ENCODE measurements at places on chromosomes 2 and 18. TPM values are rescaled to one million over a fixed set of nuclear protein-coding genes. Genes with fewer than 3 reads are reported as not detected.

LRRTM1 gene
- not detected for total RNA-seq

TCF23 gene
- total RNA-seq: not detected

FARP2 gene
- total RNA-seq: 51.6 TPM

WDPCP gene
- total RNA-seq: 5.2 TPM

DNA sequence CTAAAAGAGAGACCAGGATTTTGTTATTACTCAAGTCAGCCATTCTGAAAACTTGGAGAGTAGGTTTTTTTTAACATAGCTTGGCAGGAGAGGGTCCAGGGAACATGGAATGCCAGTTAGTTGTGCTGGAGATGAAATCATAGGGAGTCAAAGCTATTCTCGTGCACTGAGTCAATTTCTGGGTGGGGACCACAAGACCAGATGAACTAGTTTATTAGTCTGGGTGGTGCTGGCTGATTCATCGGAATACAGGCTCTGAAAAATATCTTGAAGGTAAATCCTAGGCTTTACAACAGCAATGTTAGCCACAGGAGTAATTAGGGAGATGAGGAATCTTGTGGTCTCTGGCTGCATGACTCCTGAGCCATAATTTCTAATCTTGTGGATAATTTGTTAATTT, 921.4 kb downstream of the TRIB2 start:
- peak; percentile 34 for DNase-seq

ZDBF2 gene
- 10.1 TPM for total RNA-seq

GRCh38 chr2:102111823-102112222, 30.7 kb upstream of the IL1R1 start:
- peak; percentile 74 for DNase-seq

PLGLB2 gene
- total RNA-seq: 1.3 TPM

ASXL3 gene
- 0.05 TPM for total RNA-seq

- no peak for DNase-seq
Observed at GRCh38 chr2:202054679-202055078, 18.4 kb upstream of the KIAA2012 start.

GRCh38 chr2:24365051-24365450, 4.7 kb upstream of the ITSN2 start:
- peak; percentile 82 for DNase-seq

GRCh38 chr18:62436636-62437234, 86.1 kb upstream of the ZCCHC2 start:
- DNase-seq: no peak

GRCh38 chr2:12282780-12283695, 433.7 kb upstream of the TRIB2 start:
- no peak for DNase-seq

DNA sequence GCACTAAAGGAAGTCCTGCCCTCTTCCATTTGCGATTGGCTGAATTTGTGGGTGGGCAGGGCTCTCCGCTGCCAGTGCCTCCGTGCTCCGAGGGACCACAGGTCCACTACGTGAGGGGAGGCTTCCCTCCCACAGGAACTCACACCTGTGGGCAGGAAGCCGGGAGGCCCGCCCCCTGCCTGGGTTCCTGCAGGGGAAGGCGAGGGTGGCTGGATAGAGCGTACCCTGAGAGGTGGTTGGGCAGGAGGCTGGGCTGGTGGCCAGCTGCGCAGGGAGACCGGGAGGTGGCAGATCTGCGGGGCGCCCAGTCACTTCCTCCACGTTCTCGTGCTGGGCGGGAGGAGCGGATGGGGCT, 47.0 kb upstream of the PTH2R start:
- no peak for DNase-seq

- peak; percentile 47 for DNase-seq
Observed at GRCh38 chr2:144382849-144383248, 137.1 kb downstream of the ZEB2 start.

DNA sequence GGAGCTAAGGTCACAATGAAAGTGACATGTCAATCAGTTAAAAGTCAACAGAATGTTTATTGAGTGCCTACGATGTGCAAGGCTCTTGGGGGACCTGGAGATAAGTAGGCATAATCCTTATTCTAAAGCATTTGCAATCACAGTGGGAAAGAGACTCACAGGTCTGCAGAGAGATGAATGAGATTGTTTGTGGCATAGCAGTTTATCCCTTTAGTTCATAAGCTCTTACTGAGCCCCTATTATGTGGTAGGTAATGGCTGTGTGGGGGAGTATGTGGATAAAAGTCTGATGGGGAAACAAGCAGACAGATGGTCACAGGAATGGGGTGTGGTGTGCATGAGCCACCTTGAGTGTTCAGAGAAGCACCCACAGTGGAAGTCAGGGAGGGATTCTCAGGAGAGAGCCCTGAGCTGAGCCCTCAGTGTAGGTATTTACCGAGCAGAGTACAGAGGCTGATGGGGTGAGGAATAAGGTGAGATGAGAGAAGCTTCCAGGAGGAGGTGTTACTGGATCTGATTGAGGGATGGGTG, 48.1 kb downstream of the EMILIN2 start:
- no peak for DNase-seq

GRCh38 chr2:165016772-165017411, 61.6 kb upstream of the SLC38A11 start:
- DNase-seq: peak; percentile 60

DNA sequence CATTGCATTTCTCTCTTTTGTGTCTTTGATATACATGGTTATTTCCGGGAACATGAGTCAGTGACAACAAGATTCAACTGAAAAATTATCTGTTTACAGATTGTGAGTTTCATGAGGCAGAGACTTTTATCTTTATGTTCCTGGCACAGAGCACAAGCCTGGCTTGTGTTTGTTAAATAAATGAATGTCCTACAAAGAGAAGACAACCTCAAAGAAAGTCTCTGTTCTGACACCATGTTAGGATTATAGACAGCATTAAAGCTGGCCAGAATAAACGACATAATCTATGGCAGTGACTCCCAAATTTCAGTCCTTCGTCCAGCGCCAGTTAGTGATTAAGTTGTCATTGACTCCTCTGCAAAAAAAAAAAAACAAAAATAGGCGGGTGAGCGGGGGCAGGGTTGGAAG, 97.4 kb upstream of the DNAJC10 start:
- DNase-seq: peak; percentile 15

PJVK gene
- 3.3 TPM for total RNA-seq

- DNase-seq: no peak
Observed at GRCh38 chr18:6437937-6438818, 23.5 kb upstream of the L3MBTL4 start.

- DNase-seq: no peak
Observed at GRCh38 chr2:2026252-2026831, 282.0 kb upstream of the PXDN start.

- no peak for DNase-seq
Observed at GRCh38 chr2:241770185-241770935, 6.3 kb upstream of the GAL3ST2 start.

- no peak for DNase-seq
Observed at GRCh38 chr18:23085066-23085465, 50.2 kb upstream of the CABLES1 start.

- no peak for DNase-seq
Observed at GRCh38 chr2:161063946-161064306, 96.3 kb upstream of the TANK start.

SLC23A3 gene
- total RNA-seq: 1.0 TPM

NGEF gene
- 0.75 TPM for total RNA-seq

STPG4 gene
- 0.20 TPM for total RNA-seq

- no peak for DNase-seq
Observed at GRCh38 chr2:239190921-239191885, 209.6 kb downstream of the HDAC4 start.

POTEJ gene
- total RNA-seq: not detected

C2orf72 gene
- 0.50 TPM for total RNA-seq

CNDP1 gene
- total RNA-seq: 0.05 TPM

UGT1A4 gene
- 3.8 TPM for total RNA-seq

CTDP1 gene
- 31.3 TPM for total RNA-seq

Data from renal cortical epithelial cell (primary cell).